Uterus (tissue), 4 donors: ENCODE measurements at places on chromosomes 4 and X. TPM values are rescaled to one million over a fixed set of nuclear protein-coding genes. Genes with fewer than 3 reads are reported as not detected.
A peak's percentile ranks its signal among the peaks of the same experiment; 100 is the strongest.

NSG1 gene
- not detected for total RNA-seq

GYPB gene
- total RNA-seq = not detected

GRCh38 chr4:1399508-1400190, 6.6 kb downstream of the NKX1-1 start:
- H3K36me3 ChIP-seq = no peaks in the 10 kb centered on the region
- DNase-seq = peak; percentile 4

DNA sequence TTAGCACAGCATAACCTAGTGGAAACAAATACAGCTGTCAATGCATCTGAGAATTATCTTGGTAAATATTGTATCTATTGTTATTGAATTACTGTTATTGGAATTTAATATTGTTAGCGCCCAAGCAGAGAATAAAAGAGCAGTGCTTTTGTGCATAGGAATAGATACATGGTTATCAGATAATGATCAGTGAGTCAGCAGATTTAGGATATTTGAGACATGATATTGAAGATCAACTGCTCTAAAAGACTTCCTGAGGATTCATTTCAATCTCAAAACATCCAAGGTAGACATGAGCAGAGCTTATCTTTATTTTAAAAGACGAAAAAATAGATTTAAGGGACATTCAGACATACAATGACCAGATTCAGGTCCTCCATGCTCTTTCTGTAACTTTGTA, 10.6 kb upstream of the H2AZ1 start:
- H3K4me1 ChIP-seq = no peaks in the 10 kb centered on the region
- H3K27ac ChIP-seq = no peak overlapping the region
- no peak overlapping the region for H3K4me3 ChIP-seq
- H3K36me3 ChIP-seq = no peaks in the 10 kb centered on the region
- no peaks in the 10 kb centered on the region for H3K27me3 ChIP-seq

- H3K4me3 ChIP-seq = no peak overlapping the region
- no peaks in the 10 kb centered on the region for H3K27me3 ChIP-seq
- H3K27ac ChIP-seq = no peak overlapping the region
- no peaks in the 10 kb centered on the region for H3K36me3 ChIP-seq
- H3K4me1 ChIP-seq = no peaks in the 10 kb centered on the region
- no peak for DNase-seq
Observed at GRCh38 chrX:46754036-46754435, 4.9 kb downstream of the SLC9A7 start.

MAGEC3 gene
- not detected for total RNA-seq

GRCh38 chr4:10326075-10326474, 131.2 kb downstream of the ZNF518B start:
- H3K4me1 ChIP-seq = no peaks in the 10 kb centered on the region
- no peak overlapping the region for H3K27ac ChIP-seq
- no peak for DNase-seq
- no peak overlapping the region for H3K4me3 ChIP-seq

DNA sequence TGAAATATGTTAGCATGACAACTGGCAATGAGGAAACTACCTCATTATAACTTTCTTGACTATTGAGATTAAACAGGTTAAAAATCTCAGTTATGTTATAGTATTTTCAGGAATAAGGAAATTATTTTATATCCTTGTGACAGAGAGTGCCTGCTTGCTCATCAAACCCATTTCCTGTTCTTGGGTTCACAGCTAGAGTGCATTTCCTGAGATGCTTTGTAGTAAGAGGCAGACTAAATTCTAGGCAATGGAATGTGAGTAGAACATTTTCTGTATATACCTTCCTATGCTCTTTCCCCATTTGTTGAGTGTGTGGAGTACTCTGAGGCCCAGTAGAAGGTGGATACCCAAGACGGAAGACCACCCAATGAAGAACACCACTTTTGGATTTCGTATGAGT, 96.9 kb upstream of the CASK start:
- no peaks in the 10 kb centered on the region for H3K36me3 ChIP-seq
- no peaks in the 10 kb centered on the region for H3K27me3 ChIP-seq

DNA sequence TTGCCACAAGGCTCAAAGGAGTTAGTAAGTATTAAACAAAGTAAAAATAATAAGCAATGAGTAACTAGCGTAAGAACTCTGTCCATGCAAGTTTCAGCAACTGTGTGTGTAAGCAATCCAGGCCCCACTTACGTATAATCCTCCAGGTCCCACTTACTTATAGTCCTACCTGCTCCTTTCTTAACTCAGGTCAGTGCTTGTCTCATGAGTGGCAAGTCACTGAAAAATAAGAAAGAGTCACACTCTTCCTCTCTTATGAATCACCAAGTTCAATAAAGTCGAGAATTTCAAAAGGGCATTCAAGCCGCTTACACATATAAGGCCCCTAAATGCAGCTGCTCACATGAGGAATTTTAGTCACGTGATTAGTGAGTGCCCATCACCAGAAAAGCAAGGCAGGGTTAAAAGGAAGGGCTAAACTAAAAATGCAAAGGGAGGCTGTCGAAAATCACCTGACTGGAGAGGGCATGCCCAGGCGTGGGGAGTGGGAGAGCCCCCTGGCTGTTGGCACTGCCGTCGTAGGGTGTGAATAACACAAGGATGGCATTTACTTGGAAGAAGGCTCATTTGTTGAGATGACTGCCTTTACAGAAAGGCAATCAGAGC, 58.2 kb downstream of the ZNF827 start:
- peak overlapping the region; percentile 59 for H3K27ac ChIP-seq
- H3K4me3 ChIP-seq = no peak overlapping the region
- H3K36me3 ChIP-seq = no peaks in the 10 kb centered on the region
- peaks cover 12% of the 10 kb centered on the region for H3K4me1 ChIP-seq
- no peaks in the 10 kb centered on the region for H3K27me3 ChIP-seq
